NCI-H187 (cell line): ENCODE measurements at places on chromosomes 4 and X.

GRCh38 chr4:94507708-94508107, 56.0 kb downstream of the PDLIM5 start:
- no peak for DNase-seq

DNA sequence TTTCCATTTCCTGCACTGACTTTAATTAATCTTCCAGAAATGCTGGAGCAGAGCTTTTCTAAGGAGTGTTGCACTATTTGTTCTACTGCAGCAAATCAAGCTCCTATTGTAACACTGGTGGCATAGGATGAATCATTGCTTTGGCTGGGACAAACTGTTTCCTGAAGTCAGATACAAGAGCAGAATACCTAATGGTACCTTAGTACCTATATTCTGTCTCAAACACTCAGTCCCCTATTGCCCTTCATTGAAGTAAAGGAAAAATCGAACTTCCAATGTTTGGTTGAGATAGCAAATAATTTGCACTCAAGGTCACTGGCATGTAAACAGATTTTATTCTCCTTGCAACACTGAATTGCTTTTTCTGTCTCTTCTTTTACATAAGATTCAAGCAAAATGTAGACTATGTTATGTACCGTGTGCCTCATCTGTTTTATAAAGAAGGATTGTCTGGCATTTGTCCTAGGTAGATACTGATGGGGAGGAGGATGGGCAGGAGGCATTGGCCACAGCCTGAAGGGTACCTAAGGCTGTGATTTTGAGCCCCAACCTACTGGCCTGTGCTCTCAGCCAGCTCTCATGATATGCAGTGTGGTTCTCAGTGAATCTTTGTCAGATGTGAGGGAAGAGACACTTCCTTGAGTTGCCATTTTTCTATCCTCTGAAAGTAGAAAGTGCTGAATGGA, 141.6 kb downstream of the AASDH start:
- no peak for DNase-seq

DNA sequence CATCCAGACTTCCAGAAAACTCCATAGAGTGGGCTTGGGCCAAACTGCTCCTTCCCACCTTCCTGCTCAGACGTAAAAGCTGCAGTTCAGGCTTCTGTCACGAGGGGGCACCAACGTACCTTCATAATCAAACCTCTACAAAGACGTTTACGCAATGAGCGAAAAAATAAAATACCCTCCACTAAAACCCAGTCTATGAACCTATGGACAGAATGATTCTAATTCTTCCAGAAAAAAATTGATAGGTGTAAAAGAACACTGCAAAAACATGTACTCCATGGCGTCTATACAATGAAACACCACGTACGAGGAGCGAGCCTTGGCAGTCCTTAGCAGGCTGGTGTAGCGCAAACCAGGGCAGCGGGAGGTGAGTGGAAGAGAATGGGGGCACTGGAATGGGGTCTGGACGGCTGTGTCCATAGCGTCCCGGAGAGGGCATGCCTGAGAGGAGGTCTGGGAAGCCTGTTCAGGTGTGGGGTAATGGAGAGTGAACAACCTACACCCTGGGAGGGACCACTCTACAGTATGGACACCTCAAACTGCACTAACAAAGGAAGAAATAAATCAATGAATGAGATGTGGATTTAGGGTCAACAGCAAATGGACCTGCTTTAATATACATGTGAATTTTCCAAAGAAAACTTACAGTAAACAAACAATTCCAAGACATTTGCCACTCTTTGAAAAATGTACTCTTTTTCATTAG, 14.4 kb upstream of the RAB40A start:
- peak; percentile 66 for DNase-seq

DNA sequence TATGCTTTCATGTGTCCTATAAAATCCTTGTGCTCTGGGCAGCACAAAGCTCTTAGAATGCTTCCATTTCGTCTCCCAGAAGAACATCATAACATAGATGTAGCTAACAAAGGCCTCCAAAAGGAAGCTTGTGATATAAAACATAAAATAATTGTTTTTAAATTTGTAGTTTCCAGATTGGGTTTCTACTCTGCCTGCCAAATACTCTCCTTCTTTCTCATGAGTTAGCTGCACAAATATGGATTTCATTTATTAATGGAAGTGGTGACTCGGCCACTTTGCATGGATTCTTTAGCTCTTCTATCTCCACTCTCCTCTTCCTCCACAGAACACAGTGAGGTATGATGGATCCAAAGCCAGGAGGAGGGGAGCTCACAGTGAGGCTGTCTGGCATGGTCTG, 265.4 kb downstream of the COL25A1 start:
- no peak for DNase-seq
